ENCODE measurements at places on chromosomes 2 and 18. TPM values are rescaled to one million over a fixed set of nuclear protein-coding genes. Genes with fewer than 3 reads are reported as not detected.

- no peak overlapping the region for H3K4me3 ChIP-seq
- H3K27me3 ChIP-seq: no peaks in the 10 kb centered on the region
- H3K36me3 ChIP-seq: no peaks in the 10 kb centered on the region
- DNase-seq: no peak
- H3K27ac ChIP-seq: no peak overlapping the region
Observed at GRCh38 chr2:181746844-181747243, 66.5 kb upstream of the NEUROD1 start.

- H3K27ac ChIP-seq: peak overlapping the region; percentile 72
- H3K27me3 ChIP-seq: no peaks in the 10 kb centered on the region
- peaks cover 13% of the 10 kb centered on the region for H3K4me1 ChIP-seq
- peak; percentile 61 for DNase-seq
- no peaks in the 10 kb centered on the region for H3K36me3 ChIP-seq
Observed at GRCh38 chr2:148614322-148615049, 30.1 kb upstream of the EPC2 start.

DNA sequence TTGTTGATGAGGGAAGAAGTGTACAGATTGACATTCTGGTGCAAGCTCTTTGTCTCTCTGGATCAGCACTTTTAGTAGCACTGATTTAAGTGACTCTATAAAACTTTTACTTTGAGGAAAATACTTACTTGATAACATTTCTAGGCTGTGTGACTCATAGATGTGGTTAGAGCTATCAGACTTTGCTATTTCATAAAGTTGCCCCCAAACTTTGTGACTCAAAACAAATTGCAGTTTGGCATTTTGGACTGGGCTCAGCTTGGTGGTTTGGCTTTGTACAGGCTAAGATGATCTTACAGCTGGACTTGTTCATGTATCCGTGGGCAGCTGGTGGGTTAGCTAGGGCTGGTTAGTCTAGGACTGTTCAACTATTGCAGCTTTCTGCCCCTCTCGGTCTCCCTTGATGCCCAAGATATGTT, 42.1 kb upstream of the GLS start:
- no peak overlapping the region for H3K4me3 ChIP-seq
- DNase-seq: no peak
- no peaks in the 10 kb centered on the region for H3K27me3 ChIP-seq

Gene SFT2D3
- polyA plus RNA-seq: not detected
